ENCODE measurements at places on chromosomes 5 and 9.

DNA sequence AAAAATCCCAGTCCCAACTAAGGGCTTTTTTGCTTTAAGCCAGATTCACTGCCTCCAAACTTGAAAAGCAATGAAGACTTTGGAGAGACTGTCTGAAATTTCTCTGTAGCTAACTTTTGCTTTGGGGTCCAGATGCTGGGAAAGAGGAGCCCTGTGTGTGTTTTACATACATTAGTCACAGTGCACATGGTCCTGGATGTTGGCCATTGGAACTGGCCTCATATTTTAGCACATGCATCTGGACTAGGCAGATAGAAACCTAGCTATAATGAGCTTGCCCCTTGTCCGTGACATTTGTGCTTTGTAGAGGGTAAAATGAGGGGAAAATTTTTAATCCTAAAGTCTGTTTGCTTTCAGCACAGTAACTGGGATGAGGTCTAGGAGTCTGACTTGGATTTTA lies 421.7 kb downstream of the CDK5RAP2 start:
- DNase-seq: no peak

- no peak for DNase-seq
Measured at GRCh38 chr5:98770209-98770910, 3.1 kb upstream of the RGMB start.

- no peak for DNase-seq
Measured at GRCh38 chr9:94782355-94783101, 56.0 kb downstream of the AOPEP start.

- DNase-seq: no peak
Measured at GRCh38 chr5:54109626-54110330, 200.6 kb downstream of the ARL15 start.

GRCh38 chr5:158560170-158560569 lies 539.5 kb downstream of the EBF1 start:
- no peak for DNase-seq

DNA sequence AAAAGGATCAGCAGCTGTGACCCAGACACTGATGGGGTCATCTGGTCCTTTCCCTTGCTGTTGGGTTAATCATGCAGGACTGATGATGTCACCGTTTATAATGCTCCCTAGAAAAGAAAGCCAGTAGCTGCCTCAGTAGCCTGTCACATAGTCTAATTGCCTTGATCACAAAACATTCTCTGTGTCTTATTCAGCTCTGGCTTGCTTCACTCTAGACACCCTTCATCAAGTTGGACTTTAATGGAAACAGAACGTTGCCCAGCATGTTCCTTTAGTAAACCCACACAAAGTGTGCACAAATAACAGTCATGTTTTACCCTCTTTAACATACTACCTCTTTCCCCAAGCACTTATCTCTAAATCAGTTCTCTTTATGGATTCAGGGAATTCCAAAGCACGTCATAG lies 170.8 kb downstream of the SGCD start:
- DNase-seq: no peak

GRCh38 chr9:116795821-116796220 lies 108.7 kb downstream of the TRIM32 start:
- no peak for DNase-seq

- DNase-seq: no peak
Measured at GRCh38 chr9:116693233-116693731, 6.2 kb downstream of the TRIM32 start.
